ENCODE measurements at places on chromosomes 2 and 18. TPM values are rescaled to one million over a fixed set of nuclear protein-coding genes. Genes with fewer than 3 reads are reported as not detected.

DNA sequence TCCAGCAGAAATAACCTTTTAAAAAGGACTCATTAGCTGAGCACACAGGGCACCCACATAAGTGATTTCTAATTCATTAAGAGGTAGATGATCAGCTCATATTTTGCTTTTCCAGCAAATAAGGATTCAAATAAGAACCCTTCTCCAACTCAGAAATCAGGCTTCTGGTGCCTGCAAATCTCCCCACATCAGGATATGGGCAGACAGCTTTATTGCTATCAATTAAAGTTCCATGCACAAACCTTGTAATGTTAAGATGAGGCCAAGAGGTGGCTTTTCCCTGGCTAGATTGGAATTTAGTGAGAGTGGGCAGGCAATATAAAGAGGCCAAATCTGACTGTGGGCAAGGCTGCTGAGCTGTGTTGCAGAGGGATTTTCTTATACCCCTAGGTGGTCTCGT is 193.6 kb downstream of the SH3RF3 start:
- no peaks in the 10 kb centered on the region for H3K27me3 ChIP-seq
- no peak overlapping the region for H3K4me3 ChIP-seq
- H3K36me3 ChIP-seq: no peaks in the 10 kb centered on the region
- H3K4me1 ChIP-seq: no peaks in the 10 kb centered on the region

DNA sequence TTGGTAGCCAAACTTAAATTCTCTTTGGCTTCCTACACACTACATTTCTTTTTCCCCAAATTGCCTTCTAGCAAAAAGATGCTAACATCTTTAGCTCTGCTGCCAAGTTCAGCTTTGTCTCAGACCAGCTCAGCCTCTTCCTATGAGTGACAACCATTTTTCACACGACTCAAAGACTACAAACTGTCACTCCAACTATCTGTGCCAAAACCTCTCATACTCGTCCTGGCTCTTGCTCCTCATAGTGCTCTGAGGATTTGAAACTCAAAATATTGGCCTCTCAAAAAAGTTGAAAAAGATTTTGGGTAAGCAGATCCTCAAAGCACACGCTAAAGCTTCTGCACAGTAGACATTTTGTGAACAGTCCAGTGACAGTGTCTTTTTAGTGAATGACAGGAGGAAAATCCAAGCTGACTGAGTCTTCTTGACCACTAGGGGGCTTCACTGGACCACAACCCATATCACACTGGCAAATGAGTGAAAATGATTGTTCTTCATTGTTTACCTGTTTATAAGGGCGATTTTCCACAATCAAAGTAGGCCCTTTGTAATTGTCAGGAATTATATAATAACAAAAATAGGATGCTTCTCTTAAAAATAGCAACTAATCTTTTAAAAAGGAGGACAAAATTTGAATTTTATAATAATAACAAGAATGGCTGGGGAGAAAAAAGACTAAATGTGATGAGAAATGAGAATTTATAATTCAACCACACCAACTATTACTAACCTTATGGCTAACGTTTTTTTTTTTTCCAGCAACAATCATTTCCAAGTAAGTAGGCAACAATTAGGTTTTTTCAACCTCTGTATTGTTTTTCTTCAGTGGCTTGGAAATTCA is 85.5 kb upstream of the PGAP1 start:
- H3K4me1 ChIP-seq: no peaks in the 10 kb centered on the region
- no peak for DNase-seq
- H3K27me3 ChIP-seq: no peaks in the 10 kb centered on the region
- no peak overlapping the region for H3K27ac ChIP-seq
- no peaks in the 10 kb centered on the region for H3K36me3 ChIP-seq
- no peak overlapping the region for H3K4me3 ChIP-seq

GRCh38 chr18:68660354-68661183 is 54.3 kb downstream of the TMX3 start:
- no peak overlapping the region for H3K4me3 ChIP-seq
- DNase-seq: no peak
- H3K27me3 ChIP-seq: no peaks in the 10 kb centered on the region
- H3K27ac ChIP-seq: no peak overlapping the region
- no peaks in the 10 kb centered on the region for H3K36me3 ChIP-seq
- H3K4me1 ChIP-seq: no peaks in the 10 kb centered on the region

DNA sequence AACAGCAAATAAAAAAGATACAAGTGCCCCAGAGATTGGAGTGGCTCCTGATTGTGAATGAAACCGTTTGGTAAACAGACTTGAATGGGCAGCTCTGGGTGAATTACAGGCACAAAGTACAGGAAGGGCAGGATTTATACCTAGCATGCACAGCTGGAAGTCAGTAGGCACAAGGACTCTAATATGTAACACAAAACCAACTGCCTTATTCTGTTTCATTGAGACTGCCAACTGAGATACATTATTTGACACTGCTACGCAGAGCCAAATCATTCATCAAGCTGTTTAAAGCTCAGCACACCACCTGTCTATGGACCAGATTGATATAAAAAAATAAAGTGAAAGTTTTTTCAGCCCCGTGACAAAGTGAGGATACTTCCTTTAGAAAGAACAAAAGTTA is 541.2 kb downstream of the NUP35 start:
- no peaks in the 10 kb centered on the region for H3K4me1 ChIP-seq
- no peak overlapping the region for H3K27ac ChIP-seq
- DNase-seq: no peak

- H3K4me1 ChIP-seq: no peaks in the 10 kb centered on the region
- no peaks in the 10 kb centered on the region for H3K27me3 ChIP-seq
- no peak overlapping the region for H3K4me3 ChIP-seq
- no peaks in the 10 kb centered on the region for H3K36me3 ChIP-seq
Measured at GRCh38 chr2:207734636-207735512, 23.4 kb downstream of the CCNYL1 start.

DNA sequence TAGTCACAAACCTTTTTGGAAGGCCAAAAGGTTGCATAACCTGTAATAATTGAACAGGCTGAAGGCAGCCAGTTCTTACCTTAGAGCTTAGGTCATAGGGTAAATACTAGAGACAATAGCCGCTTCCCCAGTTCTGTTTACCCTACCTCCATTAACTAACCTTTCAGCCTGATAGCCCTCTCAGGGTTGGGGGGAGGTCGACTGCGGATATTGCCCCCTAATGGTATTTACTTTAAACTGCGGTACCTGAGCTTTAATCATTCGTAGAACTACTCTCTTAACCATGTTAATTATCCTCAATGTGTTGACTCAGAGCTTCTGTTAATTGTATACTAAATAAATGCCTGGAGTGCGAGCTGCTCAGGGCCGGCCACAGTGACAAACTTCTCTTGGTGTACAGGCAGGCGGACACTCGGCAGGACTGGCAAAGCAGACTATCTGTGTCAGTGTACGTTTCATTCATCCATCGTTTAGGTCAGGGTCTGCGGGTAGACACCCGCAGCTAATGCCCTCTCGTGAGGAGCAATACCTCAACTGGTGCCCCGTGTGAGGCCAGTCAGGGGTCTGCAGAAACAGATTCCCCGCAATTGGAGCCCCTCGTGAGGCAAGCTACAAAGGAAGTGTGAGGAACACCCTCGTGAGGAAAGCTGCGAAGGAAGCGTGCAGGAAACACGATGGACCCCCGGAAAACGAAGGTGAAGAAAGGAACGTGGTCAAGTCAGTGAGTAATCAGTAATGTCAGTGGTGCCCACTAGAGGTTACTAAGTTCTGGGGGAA is 115.3 kb upstream of the SCN7A start:
- H3K4me3 ChIP-seq: no peak overlapping the region
- no peaks in the 10 kb centered on the region for H3K36me3 ChIP-seq
- H3K4me1 ChIP-seq: no peaks in the 10 kb centered on the region
- DNase-seq: no peak
- H3K27me3 ChIP-seq: peaks cover 4% of the 10 kb centered on the region

DNA sequence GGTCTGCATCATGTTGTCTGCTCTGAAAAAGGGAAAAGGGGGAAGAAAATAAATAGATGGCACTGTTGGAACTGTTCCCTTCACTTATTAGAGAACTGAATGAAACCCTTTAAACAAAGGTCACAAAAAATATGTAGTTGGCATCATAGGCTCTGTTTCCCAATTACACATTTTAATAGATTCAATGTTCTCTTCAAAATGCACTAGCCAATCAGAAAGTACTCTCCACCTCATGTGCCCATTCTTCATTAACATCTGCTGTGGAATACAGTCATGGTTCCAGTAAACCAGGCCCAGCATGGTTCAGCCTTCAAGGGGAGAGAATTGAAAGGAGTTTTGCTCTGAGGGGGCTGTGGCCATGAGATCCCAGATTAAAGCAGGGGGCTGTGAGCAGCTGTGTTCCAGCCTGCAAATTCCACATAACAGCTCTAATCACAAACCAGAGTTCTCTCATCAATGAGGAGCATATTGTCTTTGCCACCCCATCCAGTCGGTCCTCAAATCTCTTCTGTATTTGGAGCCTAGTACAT is 165.9 kb upstream of the CREB1 start:
- no peaks in the 10 kb centered on the region for H3K36me3 ChIP-seq
- H3K27me3 ChIP-seq: no peaks in the 10 kb centered on the region
- no peaks in the 10 kb centered on the region for H3K4me1 ChIP-seq
- DNase-seq: no peak
- H3K27ac ChIP-seq: no peak overlapping the region

DNA sequence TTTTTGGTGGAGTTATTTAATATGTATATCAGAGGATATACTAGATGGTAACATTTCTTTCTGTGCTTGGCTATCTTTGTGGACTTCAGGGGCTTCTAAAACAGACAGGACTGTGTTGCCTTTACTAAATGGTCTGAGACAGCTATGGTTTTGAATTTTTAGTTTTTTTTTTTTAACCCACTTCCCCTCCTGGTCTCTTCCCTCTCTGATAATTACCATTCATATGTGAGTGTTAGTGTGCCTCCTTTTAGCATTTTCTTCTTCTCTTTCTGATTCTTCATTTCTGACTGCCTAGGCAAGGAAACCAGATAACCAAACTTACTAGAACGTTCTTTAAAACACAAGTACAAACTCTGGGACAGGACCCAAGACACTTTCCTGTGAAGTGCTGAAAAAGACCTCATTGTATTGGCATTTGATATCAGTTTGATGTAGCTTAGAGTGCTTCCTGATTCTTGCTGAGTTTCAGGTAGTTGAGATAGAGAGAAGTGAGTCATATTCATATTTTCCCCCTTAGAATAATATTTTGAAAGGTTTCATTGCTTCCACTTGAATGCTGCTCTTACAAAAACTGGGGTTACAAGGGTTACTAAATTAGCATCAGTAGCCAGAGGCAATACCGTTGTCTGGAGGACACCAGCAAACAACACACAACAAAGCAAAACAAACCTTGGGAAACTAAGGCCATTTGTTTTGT is 52.7 kb downstream of the SMAD4 start:
- H3K36me3 ChIP-seq: peaks cover 5% of the 10 kb centered on the region
- no peak for DNase-seq
- no peak overlapping the region for H3K27ac ChIP-seq
- no peaks in the 10 kb centered on the region for H3K27me3 ChIP-seq

DNA sequence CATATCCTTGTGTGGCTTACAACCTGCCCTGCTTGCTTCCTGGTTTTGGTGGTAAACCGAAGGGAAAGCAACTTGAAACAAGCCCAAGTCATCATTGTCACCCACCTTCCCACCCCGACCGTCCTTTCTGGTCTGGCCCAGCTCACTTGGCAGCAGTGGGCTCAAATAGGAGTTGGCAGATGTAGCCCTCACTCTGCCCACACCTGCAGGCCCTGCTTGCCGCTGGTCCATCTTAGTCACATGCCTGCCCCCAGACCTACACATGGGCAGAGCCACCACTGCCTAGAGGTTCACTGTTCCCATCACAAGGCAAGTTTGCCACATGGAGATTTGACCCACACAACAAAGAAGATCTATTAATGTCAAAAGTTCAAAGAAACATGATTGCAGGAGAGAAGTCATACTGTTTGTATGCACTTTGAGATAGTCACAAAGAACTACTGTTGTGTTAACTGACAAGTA is 9.3 kb downstream of the EIPR1 start:
- H3K27me3 ChIP-seq: no peaks in the 10 kb centered on the region
- no peaks in the 10 kb centered on the region for H3K36me3 ChIP-seq
- DNase-seq: no peak
- no peak overlapping the region for H3K4me3 ChIP-seq

DNA sequence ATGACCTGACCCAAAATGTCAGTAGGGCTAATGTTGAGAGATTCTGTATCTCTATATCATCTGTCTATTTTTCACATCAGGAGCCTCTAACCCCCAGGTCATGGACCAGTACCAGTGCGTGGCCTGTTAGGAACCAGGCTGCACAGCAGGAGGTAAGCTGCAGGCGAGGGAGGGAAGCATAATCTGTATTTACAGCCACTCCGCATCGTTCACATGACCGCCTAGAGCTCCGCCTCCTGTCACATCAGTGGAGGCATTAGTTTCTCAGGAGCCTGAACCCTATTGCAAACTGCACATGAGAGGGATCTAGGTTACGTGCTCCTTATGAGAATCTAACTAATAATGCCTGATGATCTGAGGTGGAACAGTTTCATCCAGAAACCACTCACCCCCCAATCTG is 180.6 kb downstream of the RDH14 start:
- no peak overlapping the region for H3K27ac ChIP-seq
- H3K27me3 ChIP-seq: peaks cover 11% of the 10 kb centered on the region
- H3K4me1 ChIP-seq: no peaks in the 10 kb centered on the region

DNA sequence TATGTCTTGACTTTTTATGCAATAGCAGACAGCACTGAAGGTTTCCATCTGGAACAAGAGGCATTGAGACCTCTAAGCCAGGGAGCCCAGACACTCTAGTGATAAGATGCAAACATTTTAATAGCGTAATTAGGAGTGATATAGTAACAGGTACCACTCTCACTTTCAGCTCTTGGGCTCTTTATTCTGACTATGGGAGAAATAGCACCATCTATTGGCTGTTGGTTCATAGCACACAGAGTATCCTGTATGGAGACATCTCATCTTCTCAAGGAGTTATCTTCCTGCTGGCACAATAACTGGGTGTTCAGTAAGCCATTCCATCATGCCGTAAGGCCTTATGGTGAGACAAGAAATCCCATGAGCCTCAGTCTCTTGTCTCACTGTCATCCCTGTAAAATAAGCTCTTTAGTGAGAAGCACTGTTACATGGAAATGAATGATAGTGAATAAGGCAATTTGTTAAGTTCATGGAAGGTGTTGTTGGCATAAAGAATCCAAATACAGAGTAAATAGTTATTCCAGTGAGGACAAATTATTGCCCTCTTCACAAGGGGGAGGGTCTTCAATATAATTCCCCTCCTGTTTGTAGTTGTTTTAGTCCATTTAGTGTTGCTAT is 48.3 kb downstream of the THUMPD2 start:
- no peaks in the 10 kb centered on the region for H3K4me1 ChIP-seq
- no peaks in the 10 kb centered on the region for H3K27me3 ChIP-seq
- no peak overlapping the region for H3K4me3 ChIP-seq
- H3K36me3 ChIP-seq: no peaks in the 10 kb centered on the region
- no peak for DNase-seq
- H3K27ac ChIP-seq: no peak overlapping the region

DNA sequence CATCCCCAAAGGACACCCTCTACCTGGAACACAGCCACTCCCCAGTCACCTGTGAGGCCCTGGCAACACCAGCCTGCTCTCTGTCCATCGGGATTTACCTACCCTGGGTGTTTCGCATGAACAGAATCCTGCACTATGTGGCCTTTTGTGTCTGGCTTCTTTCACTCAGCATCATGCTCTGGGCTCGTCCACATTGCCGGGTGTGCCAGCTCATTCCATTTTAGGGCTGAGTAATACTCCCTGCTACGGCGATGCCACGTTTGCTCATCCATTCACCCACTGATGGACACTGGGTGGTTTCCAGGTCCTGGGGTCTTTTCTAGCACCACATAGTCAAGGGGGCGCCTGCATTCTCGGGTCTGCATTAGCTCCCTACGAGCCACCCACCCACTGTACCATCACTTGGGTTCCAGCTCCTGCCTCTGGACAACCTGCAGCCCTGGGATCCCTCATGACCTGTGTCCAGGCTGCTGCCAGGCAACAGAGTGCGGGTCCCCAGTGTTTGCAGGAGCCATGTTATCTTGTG is 22.0 kb downstream of the KCNF1 start:
- no peak for DNase-seq
- H3K27ac ChIP-seq: no peak overlapping the region
- H3K27me3 ChIP-seq: no peaks in the 10 kb centered on the region

PRKAG3 gene
- total RNA-seq: not detected

TMEM17 gene
- 0.48 TPM for total RNA-seq

DAW1 gene
- not detected for total RNA-seq

IL36B gene
- not detected for total RNA-seq
